Gastrocnemius medialis (tissue), 4 donors: ENCODE measurements at places on chromosomes 2 and 18. TPM values are rescaled to one million over a fixed set of nuclear protein-coding genes. Genes with fewer than 3 reads are reported as not detected.
A peak's percentile ranks its signal among the peaks of the same experiment; 100 is the strongest.

DNA sequence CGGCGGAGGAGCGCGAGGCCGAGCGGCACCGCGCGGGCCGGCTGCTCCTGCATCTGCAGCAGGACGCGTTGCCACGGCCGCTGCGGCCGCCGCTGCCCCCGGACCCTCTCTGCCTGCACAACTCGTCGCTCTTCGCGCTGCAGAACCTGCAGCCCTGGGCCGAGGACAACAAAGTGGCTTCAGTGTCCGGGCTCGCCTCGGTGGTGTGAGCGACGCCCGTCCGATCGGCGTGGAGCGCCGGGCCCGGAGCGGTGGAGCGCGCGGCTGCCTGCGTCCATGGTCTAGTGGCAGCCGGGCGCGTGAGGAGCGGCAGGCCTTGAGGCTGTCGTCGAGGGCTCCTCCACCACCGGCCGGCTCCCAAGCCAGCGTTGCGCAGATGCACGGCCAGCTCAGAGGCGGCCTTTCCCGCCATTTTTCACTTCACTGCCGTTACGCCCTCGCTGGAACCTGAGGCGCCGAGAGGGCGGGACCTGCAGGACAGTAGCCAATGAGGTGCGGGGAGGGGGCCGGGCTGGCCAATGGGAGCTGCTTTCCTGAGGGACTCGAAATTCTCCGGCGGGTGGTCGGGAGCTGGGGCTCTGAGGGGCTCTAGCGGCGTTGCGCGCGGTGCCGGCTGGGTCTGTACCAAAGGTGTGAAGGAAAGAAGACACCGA lies 1.9 kb downstream of the TLX2 start:
- peak; percentile 47 for DNase-seq

- no peak for DNase-seq
Observed at GRCh38 chr2:99260184-99260583, 4.7 kb upstream of the LYG2 start.

DNA sequence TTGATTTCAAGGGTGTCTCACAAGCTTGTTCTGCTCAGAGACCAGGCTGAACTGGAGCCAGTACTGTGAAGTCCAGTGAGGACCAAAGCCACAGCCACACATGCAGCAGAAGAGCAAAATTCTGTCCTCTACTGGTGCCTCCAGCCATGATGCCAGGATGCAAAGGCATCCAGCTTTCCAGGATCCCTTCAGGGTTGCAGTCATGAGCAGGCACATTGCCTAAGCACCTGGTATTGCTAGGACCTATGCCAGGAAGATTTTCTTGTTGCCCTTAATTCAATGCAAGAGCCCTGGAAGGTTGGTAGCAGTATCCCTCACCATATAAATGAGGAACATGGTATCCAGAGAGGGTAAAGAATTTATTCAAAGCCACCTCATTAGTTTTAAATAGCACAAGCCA lies 78.9 kb upstream of the CYRIA start:
- DNase-seq: no peak

- DNase-seq: no peak
Observed at GRCh38 chr18:69929041-69929774, 18.5 kb downstream of the CD226 start.

DNA sequence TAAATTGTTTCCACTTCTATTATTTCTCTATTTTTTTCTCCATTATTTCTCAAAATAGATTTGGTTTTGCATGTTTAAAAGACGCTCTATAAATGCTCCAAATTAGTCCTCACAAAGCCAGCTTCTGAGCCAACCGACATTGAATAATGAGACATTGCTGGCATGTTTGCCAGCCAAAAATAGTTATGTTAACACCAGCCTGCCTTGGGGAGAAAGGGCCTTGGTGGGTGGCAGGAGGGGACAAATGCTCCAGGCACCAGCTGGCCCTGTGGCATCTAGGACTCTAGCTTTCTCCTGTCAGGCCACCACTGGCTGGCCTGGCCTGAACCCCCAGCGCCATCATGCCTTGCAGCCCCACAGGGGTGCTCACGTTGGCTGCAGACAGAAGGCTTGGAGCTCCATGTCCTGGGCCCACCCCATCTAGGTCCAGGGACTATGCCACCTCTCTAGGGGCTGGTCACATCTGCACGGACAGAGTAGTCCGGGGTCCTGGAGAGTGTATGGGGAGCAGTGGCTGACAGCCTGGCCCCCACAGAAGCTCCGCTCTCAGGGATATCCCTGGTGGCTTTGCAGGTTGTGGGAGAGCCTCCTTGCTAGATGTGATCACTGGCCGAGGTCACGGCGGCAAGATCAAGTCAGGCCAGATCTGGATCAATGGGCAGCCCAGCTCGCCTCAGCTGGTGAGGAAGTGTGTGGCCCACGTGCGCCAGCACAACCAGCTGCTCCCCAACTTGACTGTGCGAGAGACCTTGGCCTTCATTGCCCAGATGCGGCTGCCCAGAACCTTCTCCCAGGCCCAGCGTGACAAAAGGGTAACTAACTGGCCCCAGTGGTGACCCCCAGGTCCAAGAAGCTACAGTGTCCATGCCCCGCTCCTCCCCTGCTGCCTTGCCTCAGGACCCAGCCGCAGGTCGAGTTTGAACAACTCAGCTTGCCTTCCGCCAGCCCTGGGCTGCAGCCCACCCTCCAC lies 12.5 kb downstream of the ABCG8 start:
- no peak for DNase-seq

GRCh38 chr2:119427756-119428155 lies 3.9 kb upstream of the TMEM37 start:
- no peak for DNase-seq

DNA sequence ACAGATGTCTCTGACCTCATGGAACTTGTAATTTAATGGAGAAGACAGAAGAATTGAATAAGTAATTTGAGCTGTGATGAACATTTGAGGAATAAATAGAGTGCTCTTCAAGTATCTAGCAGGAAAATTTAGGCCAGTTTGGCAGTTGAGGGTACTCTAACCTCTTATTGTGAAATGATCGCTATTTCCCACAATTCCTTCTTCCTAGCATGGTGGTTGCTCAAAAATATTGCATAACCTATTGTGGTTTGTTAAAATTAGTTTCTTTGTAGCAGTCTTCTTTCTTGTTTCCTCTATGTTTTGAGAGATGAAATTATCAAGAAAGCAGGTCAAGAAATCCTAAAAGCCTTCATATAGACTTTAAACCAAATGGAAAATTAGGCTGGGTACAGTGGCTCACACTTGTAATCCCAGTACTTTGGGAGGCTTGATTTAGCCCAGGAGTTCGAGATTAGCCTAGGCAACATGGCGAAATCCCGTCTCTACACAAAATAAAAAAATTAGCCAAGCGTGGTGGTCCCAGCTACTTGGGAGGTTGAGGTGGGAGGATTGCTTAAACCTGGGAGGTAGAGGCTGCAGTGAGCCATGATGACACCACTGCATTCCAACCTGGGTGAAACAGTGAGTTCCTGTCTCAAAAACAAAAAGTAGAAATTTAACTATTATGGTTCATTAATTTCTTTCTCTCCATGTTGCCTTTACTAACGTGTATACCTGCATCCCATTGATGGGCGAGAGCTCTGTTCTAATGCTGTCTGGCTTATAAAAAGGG lies 58.7 kb downstream of the RBKS start:
- DNase-seq: no peak

DNA sequence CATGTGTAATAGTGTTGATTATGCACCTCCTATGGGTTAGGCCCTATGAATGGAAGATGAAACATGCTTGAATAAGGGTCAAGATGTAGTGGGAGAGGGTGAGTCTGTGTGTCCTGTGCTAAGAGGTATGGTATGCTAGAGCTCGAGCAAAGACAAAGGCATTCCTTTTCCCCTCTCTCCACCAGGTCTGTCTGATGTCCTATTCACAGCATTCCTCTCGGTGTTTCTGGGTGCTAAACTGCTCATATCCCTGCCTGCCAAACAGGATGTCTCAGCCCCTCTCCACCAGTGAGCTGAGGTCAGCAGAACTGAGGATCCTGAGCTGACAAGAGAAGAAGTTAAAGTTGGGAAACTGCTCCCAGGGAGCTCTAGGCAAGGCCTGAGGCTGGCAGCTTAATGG lies 344.9 kb downstream of the TSN start:
- DNase-seq: no peak

Gene GAREM1
- total RNA-seq: 13.9 TPM

Gene CFAP65
- total RNA-seq: not detected
